Left hindlimb (tissue), 1 donor: ENCODE measurements at places on chromosomes 12 and 14.

GRCh38 chr12:52539083-52539820, 13.7 kb downstream of the KRT71 start:
- DNase-seq, result peak; percentile 48

DNA sequence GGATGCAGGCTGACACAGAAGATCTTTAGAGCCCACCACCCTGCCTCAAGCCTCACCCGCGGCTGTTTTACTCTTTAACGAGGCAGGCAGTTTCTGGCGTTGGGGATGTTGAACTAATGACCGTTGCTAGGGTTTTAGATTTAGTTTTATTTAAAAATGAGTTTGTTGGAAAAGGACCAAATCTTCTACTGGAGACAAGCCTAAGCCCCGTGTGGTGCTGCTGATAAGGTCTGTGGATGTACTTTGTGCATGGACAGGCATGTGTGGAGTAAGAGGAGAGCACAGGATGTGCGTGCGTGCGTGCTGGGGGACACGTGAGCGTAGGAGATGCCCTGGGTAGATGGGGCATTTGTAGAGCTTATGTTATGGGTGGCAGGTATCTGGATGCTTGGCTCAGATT, 5.7 kb downstream of the NTF3 start:
- no peak for DNase-seq

- DNase-seq, result no peak
Measured at GRCh38 chr12:55765736-55766290, 22.9 kb downstream of the GDF11 start.

DNA sequence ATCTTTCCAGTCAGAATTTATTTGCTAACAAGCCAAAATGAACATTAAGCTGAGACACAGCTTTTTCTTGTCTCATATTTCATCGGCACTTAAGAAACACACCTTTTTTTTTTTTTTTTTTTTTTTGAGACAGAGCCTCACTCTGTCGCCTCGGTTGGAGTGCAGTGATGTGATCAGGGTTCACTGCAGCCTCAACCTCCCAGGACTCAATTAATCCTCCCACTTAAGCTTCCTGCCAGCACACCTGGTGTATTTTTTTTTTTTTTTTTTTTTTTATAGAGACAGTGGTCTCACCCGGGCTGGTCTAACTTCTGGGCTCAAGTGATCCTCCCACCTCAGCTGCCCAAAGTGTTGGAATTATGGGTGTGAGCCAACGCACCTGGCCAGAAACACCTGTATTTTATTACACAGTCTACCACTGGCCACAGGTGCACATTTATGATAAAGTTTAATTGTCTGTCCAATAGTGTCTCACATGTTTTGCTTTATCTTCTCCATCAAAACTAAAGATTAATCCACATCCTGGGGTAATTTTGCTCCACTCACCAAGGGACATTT, 62.7 kb downstream of the C2CD5 start:
- no peak for DNase-seq

- no peak for DNase-seq
Measured at GRCh38 chr14:62692490-62693106, 352.7 kb downstream of the KCNH5 start.

DNA sequence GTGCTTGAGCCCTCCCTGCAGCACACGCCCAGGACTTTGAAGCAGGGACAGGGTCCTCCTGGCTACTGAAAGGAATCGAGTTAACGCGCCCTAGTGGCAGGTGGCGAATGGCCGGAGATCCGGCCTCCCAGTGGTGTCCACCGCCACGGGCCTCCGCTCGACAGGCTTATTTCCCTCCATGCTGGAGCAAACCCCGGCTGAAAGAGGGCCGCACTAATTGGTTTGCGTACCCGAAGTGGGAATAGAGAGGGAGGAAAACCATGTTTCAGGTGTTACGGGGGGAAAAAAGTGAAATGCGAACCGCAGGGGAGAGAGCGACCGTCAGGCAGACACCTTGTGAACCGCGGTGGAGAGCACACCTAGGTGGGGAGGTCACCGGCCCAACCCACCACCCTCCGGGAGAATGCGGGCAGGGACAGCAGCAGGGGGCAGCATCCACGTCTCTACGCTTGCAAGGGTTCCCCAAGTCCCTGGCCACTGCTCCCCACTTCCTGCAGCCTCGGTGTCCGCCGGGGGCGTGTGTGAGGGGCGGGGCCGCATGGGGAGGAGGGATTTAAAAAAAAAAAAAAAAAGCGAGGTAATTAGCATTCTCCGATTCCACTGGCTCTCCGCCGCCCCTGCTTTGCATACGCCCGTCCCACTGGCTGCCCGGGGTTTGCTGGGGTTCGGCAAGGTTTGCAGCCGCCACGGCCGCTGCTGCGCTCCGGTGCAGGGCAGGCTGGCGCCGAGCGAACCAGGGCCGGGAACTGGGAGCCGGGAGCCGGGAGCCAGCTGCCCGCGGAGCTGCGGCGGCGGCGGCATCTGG, 224.6 kb upstream of the CRY1 start:
- peak; percentile 88 for DNase-seq

DNA sequence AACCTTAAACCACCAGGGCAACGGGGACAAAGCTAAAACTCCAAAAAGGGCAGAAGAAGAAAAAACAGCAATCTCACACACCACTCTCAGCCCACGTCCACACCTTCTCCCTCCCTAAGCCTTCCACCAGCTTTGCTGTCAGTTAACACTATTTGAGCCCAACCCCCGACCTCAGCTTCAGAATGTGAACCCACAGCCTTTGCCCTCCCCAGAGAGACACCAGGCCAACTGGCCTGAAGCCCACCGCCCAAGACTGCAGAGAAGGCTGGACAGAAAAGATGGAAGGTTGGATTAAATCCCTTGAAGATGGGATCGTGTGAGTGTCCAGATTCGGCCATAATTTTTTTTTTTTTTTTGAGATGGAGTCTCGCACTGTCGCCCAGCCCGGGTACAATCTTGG, 22.4 kb downstream of the IRF2BPL start:
- no peak for DNase-seq

DNA sequence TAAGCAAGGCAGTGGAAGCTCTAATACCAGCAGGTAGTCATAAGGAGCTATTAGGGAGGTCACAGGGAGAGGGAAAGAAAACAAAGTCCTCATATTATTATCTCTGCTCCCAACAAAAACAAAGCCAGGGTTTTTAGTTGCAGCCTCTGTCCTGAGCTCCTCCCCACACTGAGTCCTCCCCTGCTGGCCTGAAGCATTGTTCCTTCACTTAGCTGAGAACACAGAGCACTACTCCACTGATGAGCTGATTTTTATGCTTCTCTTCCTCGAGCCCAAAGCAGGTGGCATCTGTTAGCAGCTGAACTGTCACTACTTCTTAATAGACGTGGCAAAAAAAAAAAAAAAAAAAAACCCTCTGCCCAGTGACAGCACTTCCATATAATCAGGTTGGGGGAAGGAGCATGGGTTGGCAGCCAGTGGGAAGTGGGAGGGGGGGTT, 10.5 kb upstream of the STAC3 start:
- DNase-seq, result no peak

DNA sequence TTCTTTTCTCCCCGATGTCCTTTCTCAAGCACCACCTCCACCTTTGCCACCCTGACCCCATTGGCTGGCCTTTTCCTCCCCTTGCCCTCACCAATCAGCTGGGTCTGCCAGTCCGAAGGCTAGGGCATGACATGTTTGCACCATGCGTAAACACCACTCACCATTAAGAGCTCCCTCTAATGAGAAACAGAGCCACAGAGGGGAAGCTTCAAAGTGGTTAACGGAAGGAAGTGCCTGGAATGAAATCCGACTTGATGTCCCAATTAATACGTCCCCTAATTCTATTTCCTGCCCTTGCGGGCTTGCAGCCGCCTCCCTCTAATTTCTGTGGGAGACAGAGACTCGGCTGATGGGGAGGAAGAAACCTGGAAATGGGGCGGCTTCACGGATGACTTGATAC, 318.5 kb upstream of the TBX3 start:
- DNase-seq, result no peak

DNA sequence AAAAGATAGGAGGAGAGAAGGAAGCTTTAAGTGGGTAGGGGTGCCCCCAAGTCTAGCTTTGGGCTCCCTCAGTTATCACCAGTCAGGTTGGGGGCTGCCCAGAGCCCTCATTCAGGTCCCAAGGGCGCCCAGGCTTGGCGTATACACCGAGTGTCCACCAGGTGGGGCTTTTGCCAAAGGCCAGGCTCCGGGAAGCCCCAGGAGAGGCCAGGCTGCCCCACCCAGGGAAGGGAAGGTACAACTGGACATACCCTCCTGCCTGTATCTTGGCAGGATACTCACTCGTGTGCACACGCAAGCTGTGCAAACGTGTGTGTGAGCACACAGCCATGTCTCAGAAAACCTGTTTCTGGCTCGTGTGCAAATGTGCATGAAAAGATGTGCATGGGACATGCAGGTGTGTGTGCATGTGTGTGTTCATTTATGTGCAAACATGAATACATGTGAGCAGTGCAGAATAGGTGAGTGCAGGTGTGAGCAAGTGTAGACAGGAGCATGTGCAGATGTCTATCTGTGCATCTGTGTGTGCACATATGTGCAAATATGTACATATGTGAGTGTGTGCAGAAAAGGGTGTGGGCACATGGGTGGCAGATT, 103.9 kb upstream of the MYL2 start:
- no peak for DNase-seq

- no peak for DNase-seq
Measured at GRCh38 chr14:95523815-95524448, 7.5 kb upstream of the SYNE3 start.

DNA sequence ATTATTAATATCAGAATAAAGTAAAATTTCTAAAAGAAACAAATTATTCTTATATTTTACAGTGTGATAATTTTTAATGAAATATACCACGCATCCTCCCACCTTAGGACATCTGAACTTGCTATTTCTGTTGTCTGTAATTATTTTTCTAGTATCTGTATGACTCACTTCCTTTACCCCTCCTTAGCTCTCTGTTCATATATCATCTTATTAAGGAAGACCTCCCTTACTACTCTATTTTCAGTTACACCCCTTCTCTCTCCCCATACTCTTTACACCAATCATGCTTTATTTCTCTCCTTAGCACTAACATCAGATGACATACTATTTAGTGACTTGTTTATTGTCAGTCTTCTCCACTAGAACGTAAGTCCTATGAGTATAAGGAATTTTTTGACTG, 34.2 kb upstream of the C12orf50 start:
- no peak for DNase-seq

- no peak for DNase-seq
Measured at GRCh38 chr12:53191096-53191884, 10.6 kb upstream of the CSAD start.

GRCh38 chr14:51614707-51615106, 37.0 kb upstream of the FRMD6 start:
- DNase-seq, result no peak

DNA sequence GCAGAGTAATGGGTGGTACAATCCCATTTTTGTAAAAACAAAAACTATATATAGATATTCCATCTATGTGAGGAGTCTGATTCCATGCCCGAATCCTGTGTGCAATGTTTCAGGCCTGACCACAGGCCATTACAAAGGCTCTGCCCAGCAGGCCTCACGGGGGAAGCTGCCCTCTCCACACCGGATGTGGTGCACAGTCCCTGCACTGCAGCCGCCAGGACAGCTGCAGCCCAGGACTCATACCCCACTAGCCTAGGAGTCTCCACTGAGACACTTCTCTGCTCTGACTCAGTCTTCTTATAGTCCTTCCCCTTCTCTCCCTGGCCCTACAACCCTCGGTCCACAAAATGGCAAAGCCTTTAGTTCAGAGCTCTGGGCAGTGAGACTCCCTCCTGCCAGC, 190.4 kb downstream of the PPM1H start:
- peak; percentile 62 for DNase-seq

DNA sequence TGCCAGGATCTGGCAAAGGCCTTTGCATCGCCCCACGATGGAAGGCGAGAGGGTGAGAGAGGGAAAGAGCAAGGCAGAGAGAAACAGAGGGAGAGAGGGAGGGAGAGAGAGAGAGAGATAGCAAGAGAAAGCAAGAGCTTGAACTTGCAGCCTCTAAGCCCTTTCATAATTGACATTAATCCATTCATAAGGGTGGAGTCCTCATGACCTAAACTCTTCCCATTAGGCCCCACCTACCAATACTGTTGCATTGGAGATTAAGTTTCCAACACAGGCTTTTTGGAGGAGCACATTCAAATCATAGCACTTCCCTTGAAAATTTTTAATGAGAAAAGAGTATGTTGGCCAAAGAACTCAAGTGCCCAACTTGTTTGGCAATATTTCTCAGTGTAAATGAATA, 48.6 kb upstream of the ZDHHC17 start:
- DNase-seq, result no peak

DNA sequence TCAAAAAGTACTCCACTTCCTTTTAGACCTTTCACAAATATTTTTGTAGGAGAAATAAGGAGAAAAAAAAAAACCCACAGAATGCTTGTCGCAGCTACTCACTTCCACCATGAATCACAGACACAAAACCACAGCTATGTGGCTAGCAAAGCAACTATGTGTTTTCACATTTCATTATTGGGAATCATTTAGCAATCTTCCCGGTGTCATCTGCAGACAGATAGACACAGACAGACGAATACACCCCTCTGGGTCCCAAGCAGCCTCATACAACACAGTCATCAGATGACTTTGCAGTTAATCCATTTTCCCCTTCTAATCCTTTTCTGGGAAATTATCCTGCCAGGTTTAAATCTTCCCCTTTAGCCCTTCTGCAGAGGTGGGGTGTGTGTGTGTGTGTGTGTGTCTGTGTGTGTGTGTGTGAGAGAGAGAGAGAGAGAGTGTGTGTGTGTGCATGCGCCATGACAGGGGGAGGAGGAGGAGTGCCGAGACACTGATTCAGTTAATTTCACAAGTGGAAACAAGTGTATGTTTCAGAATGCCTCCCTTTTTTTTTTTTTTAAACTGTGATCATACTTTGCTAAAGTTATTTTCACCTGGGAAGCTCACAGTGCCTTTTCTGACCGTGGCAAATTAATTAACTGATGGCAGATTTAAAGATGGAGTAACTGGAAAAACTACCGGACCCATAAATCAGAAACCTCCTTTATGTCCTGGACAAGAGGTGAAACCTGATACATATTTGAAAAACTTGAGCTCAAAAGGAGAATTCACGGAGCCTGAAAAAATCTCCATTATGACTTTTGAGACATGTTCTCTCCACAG, 39.9 kb downstream of the LTBP2 start:
- peak; percentile 81 for DNase-seq

DNA sequence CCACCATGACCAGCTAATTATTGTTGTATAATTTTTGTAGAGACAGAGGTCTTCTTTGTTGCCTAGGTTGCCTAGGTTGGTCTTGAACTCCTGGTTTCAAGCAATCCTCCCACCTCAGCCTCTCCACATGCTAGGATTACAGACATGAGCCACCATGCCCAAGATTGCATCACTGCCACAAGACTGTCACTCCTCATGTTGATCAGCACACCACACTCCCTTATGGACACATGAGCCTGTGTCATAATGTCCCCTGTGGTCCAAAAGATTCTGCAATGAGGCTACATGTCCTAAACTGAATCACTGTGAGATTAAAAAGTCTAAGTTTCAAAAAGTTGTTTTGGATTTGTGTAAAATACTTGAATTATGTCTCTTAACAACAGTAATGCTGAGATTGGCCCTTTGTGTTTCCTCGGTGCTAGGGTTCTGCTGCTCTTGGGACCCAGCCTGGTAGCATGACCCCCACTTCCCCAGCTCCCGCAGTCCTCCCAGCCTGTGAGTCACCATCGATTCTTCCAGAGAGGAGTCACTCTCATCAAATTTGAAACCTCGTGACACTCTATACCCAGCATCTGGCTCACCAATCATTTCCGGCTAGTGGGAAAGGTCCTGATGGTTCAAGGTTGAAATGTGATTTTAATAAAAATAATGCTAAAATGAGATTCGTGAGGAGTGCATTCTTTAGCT, 890.9 kb downstream of the VRK1 start:
- no peak for DNase-seq
